ENCODE measurements at places on chromosomes 12 and 14.

GRCh38 chr12:89525824-89526770 lies at the start of gene POC1B:
Gene POC1B, minus strand, starts transcription at chr12:89526047. Its CDS starts 152 bp downstream, at chr12:89525895.
- DNase-seq, result peak; percentile 93

DNA sequence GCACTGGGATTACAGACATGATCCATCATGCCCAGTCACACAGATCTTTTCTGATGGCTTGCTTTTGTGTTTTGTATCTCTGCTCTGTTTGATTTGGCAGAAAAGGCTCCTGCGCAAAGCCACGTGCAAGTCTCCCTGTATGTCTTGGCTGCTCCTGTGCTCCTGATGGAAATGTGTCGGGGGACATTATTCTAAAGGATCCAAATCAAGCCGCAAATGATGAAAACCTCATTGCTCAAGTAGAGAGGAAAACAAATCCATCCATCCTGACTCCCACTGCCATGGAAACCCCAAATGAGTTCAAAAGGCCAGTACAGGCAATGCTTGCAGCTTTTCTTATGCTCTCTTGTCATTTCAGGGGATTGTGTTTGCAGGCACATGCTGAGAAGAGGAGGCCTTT lies 93.8 kb downstream of the NDUFA12 start:
- DNase-seq, result no peak

- no peak for DNase-seq
These were observed 52.1 kb downstream of the LRCOL1 start for GRCh38 chr12:132558042-132558856.

DNA sequence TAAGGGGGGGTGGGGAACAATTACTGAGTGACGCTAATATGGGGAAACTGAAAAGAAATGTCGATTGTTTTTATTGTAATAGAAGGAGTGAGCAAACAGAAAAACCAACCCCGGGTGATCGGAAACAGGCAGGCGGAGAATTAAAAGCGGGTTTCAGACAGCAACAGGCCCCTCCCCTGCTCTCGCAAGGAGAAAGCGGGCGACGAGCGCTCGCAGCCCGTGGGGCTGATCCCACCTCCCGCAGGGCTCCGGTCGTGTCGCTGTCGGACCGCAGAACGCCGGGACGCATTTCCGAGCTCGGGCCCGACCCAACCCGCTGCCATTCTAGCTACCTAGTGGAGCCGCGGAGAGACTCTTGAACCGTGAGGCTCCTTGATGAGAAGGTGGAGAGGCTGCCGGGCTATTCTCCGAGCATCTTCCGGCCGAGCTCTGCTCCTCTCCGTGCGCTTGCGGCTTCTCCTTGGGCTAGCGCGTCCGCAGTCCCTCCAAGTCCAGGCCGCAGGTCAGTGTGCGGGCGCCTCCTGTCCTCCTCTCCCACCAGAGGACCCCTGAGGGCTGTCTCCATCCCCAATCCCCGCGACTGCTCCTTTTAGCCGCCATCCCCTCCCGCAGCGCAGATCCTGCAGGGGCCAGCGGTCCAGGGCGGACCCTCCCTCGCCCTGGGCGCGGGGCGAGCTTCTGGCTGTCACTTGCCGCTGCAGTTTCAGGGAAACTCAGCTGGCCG lies 4.1 kb upstream of the PAX9 start:
- DNase-seq, result no peak

DNA sequence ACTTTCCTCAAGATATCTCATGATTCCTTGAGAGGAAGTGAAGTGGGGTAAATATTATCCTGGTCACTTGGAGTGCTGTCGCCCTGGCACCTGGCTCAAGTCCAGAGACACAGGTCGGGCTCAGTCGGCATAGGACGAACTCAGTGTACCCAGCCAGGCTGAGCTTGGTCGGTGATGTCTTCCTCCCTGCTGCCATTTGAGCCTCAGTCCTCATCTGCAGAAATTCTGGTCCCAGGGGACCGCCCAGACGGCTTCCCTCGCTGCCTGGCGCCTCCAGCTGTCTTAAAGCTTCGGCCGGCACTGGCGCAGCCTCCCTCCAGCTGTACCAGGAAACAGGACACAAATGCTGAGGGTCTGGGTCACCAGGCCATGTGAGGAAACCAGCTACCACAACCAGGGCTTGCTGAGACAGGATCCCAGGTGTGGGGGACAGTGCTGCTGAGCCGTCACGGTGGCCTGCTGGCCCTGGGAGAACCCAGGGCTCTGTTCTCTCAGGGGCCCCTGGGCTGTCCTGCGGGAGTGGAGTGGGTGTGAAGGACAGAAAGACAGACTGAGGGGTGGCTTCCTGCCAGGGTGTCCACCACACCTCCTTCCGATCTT lies 5.0 kb upstream of the KLC1 start:
- DNase-seq, result peak; percentile 71

DNA sequence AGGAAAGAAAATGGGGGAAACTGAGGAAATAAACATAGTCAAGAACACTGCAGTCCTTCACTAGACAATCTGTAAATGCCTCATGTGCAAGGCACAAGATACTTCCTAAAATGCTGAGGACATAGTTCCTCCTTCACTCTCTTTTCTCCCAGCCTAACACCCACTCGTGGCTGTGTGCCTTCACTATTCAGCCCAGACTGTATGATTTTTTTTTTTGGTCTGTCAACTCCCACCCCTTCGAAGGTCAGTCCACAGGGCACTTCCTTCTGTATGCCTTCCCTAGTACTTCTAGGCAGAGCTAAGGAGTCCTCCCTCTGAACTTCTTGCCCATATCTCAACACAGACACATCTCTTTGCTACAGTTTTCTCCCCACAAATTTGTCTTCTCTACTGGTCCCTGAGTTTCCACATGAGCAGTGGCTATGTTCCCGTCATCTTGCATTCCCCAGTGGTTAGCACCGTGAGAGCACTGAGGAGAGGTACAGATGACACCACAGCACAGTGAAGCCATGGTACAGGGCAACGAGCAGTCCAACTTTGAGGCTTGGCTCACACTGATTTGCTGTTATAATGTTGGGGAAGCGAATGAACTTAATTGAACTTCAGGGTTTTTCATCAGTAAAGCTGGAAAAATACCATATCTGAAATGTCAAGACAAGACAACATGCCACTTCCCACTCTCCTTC lies 24.1 kb upstream of the SYCP3 start:
- DNase-seq, result no peak

DNA sequence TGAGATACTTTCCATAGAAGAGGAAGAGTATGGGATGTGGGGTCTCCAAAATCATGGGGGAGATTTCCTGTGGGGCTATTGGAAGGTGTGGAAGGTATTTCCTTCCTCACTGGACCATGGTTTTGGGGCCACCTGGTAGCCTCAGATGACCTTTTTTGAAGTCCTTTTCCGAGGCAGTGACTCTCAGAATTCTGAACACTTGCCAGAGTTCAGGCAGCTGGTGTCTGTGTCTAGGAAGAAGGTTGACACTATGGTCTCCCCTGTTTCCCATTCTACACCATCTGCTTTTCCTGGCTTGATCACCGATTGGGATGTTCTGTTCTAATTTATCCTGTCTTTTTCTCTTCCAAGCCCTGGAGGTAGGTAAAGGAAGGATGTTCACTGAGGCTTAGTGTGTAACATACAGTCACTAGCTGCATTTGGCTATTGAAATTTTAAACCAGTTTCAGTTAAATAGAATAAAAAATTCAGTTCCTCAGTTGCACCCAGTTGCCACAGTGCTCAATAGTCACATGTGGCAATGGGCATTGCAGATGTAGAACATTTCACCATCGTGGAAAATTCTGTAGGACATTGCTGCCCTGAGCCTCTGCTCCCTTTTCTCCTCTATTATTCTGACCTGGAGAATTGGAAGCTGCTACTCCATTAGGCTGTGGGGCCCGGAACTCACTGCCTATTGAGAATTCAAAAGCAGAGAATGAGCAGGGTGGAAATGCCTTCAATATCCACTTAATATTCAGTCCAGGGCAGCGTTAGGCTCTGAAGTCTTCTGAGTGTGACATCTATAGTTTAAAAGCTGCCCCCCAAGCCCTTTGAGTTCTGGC lies 11.0 kb upstream of the PLEKHG3 start:
- no peak for DNase-seq

GRCh38 chr12:121059031-121059898 lies 20.2 kb upstream of the OASL start:
- DNase-seq, result no peak

DNA sequence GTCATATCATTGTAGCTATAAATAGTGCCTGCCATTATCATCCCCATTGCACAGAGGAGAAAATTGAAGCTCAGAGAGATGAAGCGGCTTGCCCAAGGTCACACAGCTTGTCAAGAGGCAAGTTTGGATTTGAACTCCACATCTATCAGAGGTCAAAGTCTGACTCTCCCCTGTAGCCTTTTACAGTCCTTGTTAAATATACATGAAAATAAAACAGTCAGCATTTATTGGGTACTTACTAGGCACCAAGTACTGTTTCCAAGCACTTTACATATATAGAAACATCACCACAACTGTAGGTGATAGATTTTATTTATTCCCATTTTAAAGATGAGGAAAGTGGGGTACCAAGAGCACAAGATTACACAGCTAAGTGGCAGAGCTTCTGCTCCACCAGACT lies 67.2 kb downstream of the WSCD2 start:
- DNase-seq, result no peak

DNA sequence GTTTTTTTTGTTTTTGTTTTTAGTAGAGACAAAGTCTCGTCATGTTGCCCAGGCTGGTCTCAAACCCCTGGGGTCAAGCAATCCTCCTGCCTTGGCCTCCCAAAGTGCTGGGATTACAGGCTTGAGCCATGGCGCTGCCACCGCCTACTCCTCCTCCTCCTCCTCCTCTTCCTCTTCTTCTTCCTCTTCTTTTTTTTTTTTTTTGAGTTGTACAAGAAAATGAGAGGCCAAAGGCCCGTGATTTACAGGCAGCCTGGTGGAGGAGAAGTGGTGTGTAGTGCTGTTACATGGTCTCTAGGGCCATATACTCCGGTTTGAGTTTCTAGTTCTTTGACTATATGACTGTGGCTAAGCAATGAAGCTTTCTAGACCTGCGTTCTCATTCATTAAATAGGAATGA lies 29.6 kb upstream of the SPPL3 start:
- DNase-seq, result no peak

GRCh38 chr14:91947475-91948184 lies at the start of gene FBLN5:
Gene FBLN5, minus strand, starts transcription at chr14:91947694. Its CDS starts 465 bp downstream, at chr14:91947229.
- no peak for DNase-seq

DNA sequence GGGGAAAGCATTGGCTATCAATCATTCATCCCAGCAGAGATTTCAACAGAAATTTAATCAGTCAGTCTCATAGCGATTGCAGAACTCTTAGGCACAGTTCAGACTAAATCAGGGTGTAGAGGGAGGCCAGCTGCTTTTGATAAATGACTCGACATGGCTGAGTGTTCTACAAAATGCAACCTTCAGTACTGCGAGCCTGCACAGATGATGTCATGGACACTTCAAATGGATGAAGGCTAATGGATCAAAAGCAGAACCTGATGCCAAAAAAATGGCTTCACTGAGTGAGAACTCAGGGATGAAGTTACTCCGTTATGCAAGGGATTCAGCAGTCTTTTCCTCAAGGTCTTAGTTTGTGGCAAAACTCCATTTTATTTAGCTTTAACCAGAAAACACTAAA lies 167.3 kb downstream of the DACT1 start:
- DNase-seq, result peak; percentile 91

DNA sequence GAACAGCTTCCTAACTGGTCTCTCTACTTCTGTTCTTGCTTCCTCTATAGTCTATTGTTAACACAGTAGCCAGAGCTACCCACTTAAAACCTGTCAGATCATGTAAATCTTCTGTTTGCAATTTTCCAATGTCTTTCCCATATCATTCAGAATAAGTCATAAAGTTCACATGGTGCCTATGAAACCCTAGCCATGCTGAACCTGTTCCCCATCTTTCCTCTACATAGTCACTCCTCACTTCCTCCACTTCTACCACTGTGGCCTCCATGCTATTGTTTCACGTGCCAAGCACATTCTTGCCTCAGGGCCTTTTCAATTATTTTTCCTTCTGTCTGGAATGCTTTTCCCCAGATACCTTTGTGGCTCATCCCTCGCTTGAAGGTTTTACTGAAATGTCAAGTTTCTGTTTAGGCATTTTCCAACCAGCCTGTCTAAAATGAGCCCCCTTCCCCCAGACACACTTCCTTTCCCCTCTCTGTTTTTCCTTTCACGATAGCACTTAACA lies 132.1 kb downstream of the DYRK2 start:
- no peak for DNase-seq

DNA sequence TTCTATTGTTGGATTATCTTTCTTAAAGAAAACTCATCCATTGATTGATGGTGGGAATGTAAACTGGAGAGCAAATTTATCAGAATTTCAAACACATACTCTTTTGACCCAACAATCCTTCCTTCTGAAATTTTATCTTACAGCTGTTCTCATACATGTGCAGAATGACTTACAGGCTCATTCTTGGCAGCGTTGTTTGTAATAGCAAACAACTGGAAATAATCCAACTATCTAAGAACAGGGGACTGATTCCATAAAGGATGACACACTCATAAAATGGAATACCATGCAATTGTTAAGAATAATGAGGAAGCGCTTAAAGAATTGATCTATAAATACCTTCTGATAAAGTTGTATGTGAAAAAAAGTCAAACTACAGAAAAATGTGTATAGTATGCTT lies 24.0 kb downstream of the RHOJ start:
- DNase-seq, result no peak

GRCh38 chr12:52308806-52309425 lies 12.3 kb downstream of the KRT83 start:
- no peak for DNase-seq

GRCh38 chr12:131105736-131106348 lies 152.1 kb downstream of the ADGRD1 start:
- DNase-seq, result no peak

All from SK-N-DZ (cell line).